ENCODE measurements at places on chromosomes 2 and 18. TPM values are rescaled to one million over a fixed set of nuclear protein-coding genes. Genes with fewer than 3 reads are reported as not detected.

DNA sequence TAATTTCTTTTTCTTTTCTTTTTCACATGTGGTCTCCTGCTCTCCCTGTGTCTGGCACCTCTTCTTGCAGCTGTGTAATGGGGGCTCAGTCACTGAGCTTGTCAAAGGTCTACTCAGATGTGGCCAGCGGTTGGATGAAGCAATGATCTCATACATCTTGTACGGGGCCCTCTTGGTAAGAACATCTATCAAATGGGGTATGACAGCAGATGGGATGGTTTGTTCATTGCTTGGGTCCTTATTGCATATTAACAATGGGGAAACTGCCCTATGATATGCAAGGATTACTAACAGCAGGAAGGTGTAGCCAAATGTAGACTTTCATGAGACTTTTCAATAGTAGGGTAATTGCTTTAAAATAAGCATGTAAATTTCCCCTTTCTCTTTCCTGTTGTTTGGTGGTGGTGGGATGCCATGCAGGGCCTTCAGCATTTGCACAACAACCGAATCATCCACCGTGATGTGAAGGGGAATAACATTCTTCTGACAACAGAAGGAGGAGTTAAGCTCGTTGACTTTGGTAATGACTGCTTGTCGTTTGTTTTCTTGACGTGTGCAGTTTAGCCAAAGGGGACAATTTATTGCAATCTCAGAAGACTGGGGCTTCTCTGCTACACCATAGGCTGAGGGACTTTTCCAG, 36.5 kb downstream of the MYO3B start:
- no peak overlapping the region for H3K27ac ChIP-seq
- DNase-seq = no peak
- H3K4me1 ChIP-seq = no peaks in the 10 kb centered on the region
- H3K27me3 ChIP-seq = no peaks in the 10 kb centered on the region

DNA sequence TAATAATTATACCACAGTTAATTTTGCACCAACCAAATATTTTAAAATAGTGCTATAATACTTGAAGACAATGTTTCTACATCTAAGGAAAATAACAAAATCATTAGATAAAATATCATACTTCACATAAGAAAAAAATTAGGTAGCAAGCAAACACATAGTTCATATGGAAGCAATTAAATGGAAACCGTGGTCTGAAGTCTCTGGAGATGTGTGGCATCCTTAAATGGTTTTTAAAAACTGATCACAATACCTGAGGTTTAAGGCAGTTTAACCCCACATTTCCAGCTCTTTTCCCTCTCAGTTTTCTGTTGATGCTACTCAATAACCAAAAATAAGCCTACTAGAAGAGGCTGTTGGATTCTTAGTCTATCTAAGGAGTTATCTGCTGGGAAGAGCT, 71.3 kb downstream of the ASXL2 start:
- H3K4me1 ChIP-seq = no peaks in the 10 kb centered on the region
- no peak overlapping the region for H3K27ac ChIP-seq
- no peak for DNase-seq
- no peak overlapping the region for H3K4me3 ChIP-seq

- H3K4me3 ChIP-seq = no peak overlapping the region
- no peak for DNase-seq
- no peaks in the 10 kb centered on the region for H3K4me1 ChIP-seq
- peaks cover 4% of the 10 kb centered on the region for H3K36me3 ChIP-seq
- H3K27me3 ChIP-seq = no peaks in the 10 kb centered on the region
- no peak overlapping the region for H3K27ac ChIP-seq
These were observed 34.5 kb downstream of the SFT2D3 start for GRCh38 chr2:127735537-127736399.

- H3K27me3 ChIP-seq = no peaks in the 10 kb centered on the region
- H3K4me3 ChIP-seq = no peak overlapping the region
- H3K27ac ChIP-seq = no peak overlapping the region
- H3K4me1 ChIP-seq = no peaks in the 10 kb centered on the region
- H3K36me3 ChIP-seq = no peaks in the 10 kb centered on the region
These were observed 56.8 kb upstream of the PMAIP1 start for GRCh38 chr18:59842947-59843346.

- no peaks in the 10 kb centered on the region for H3K27me3 ChIP-seq
- DNase-seq = no peak
- H3K4me3 ChIP-seq = no peak overlapping the region
- H3K4me1 ChIP-seq = no peaks in the 10 kb centered on the region
- H3K27ac ChIP-seq = no peak overlapping the region
- H3K36me3 ChIP-seq = no peaks in the 10 kb centered on the region
These were observed 6.7 kb downstream of the MYO7B start for GRCh38 chr2:127542231-127542630.

Gene ACTG2
- 9.4 TPM for total RNA-seq

All from suprapubic skin (tissue), 4 donors.